Brain (organoid and tissue), 16 donors: ENCODE measurements at places on chromosomes 11 and 22.

DNA sequence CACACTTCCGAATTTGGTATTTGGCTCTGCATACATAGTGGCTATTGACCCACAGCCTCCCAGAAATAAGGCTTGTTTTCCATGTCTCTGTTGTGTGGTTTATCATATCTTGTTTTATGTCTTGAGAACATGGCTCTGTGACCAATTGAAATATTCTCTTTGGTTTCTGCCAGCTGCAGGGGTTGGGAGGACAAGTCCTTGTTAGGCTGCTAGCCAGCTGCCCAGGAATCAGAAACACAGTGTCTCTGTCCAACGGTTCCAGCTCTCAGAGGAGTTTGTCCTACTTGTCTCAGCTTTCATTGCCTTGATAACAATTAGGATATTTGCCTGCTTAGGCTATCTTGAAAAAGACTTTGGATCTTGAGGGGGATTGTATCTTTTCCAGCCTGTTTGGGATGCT is 6.0 kb upstream of the SLC7A4 start:
- DNase-seq, result no peak

- DNase-seq, result no peak
These were observed 26.4 kb downstream of the VPS37C start for GRCh38 chr11:61134801-61135257.

GRCh38 chr11:71282581-71283351 is 30.4 kb upstream of the SHANK2 start:
- no peak for DNase-seq

DNA sequence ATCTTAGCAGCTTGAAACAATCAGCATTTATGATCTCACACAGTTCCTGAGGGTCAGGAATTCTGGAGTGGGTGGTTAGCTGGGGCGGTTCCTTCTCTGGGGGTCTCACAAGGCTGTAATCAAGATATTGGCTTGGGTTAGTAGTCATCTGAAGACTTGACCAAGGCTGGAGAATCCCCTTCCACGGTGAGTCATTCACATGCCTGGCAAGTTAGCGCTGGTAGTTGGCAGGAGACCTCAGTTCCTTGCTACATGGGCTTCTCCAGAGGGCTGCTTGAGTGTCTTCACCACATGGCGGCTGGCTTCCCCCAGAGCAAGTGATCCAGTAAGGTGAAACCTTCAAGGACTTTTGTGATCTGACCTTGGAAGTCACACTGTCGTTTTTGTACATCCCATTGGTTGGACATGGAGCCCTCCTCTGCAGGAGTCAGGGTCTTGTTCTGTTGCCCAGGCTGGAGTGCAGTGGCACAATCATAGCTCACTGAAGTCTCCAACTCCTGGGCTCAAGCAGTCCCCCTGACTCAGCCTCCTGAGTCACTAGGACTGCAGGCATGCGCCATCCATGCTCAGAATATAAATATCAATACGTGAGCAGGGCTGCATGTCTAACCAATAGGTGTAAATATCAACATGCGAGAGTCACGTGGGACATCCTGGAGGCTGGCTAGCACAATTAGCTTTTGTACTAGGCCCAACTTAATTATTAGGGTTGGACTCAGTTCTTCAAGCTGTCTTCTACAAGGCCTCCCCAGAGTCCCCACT is 7.2 kb upstream of the NIPSNAP1 start:
- DNase-seq, result no peak

DNA sequence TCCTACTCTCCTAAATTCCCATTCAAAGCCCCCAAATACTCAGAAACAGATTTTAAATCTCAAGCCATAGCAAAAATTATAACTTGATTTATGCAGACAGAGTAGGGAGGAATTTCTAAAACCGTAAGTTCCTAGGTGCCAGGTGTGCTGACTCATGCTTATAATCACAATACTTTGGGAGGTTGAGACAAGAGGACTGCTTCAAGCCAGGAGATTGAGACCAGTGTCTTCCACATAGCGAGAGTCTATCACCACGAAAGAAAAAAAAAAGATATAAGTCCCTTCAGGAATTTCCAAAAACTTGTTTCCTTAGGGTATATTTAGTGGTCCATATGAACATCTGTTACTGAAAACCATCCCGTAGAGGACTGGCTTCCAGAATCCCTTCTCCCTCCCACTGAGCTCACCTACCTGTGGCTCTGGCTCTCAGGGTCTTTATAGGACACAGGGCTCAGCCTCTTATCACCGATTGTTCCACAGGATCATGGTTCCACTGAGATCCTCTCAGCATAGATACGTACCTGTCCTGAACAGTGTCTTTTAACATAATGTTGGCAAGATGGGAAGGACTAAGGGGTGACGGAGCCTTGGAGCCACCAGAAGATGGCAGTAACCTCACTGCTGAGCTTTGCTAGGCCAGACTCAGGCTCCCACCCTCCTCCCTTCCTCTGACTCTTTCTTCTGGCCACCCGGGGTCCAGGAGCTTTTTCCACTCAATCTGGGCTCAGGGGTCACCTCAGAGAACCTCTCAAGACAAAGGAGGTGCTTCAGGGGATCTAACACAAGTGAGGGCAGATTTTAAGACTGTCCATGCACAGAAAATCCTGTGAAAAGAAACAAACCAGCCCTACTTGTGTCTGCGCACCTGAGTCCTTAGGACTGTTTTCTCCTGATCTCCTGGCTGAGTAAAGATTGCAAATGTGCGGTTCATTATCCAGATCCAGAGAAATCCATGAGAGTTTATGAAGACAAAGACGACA is 117.5 kb upstream of the TOP3B start:
- DNase-seq, result no peak
